ENCODE measurements at places on chromosomes 12 and 14.
A peak's percentile ranks its signal among the peaks of the same experiment; 100 is the strongest.

DNA sequence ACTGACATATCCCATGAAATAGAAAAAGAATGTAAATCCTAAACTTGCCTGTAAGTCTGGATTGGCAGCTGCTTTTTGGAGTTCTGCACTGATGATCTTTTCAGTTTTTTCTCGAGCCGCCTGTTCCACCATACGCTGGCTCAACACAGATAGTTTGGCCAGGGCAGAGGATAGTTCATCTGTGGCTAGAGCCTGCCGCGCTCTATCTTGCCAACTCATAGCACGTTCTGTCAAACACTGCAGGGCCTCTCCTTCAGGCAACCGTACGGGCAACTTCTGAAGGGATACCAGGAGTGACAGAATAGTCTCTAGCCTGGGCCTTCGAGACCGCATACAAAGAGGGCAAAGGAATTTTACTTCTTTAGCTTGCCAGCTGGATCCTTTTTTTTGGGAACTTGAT is 44.8 kb upstream of the SLC6A13 start:
- DNase-seq = no peak

DNA sequence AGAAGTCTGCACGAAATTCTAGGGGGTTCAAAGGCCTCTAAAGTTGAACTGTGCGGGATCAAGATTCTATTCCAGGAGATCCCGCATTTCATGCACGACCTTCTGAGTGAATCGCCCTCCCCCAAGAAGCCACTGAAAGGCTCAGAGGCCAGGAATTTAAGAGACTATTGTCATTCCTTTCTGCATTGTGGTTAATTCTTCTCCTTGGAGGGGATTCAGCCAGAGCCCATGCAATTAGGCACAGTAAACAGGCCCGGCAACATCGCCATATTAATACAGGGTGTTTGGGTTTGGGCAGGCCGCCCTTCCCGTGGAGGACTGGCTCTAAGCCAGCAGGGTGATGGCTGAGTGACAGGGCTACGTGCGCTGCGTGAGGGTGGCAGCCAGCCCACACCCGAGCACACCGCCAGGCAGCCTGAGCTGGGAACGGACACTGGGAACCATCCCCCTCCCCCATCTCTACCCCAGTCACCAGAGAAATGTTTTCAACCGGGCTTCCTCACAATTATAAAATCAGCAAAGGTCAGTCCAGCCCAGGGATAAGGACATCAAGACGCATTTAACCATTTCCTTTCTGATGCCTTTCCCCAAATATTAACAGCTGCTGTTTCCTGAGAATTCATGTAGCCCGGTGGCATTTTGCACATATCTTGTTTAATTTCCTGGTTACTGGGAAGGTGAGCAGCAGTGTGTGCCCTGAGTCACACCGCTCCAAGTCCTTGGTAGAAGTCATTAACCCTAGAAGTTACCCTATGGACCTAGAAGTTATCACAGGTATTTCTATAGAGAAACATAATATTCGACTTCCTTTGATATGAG is 12.5 kb downstream of the EGLN3 start:
- DNase-seq = peak; percentile 77

GRCh38 chr12:128385736-128386135 is 118.8 kb downstream of the TMEM132C start:
- no peak for DNase-seq

- no peak for DNase-seq
These were observed 11.7 kb downstream of the TAOK3 start for GRCh38 chr12:118361092-118361404.

DNA sequence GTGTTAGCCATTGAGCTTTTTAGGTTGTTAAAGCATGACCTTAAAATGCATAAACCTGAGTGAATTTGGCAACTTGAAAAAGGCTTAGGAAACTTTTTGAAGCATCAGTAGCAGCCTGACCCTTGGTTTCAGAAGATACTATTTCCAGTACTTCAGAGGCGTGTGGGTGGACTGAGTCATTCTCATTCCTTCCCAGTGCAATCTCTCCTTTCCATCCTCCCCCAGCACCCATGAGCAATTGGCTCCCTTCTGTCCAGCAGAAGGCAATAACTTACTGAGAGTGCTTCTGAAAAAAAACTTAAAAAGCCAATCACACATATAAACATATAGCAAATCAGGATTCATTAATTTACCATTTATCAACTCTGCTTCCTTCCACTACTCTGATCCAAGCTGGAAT is 299.3 kb upstream of the STXBP6 start:
- DNase-seq = no peak

GRCh38 chr12:125061229-125061628 is 4.0 kb upstream of the AACS start:
- no peak for DNase-seq
